ENCODE measurements at places on chromosomes 4 and X.

- DNase-seq, result no peak
These were observed 43.9 kb upstream of the FAM9A start for GRCh38 chrX:8845060-8845459.

DNA sequence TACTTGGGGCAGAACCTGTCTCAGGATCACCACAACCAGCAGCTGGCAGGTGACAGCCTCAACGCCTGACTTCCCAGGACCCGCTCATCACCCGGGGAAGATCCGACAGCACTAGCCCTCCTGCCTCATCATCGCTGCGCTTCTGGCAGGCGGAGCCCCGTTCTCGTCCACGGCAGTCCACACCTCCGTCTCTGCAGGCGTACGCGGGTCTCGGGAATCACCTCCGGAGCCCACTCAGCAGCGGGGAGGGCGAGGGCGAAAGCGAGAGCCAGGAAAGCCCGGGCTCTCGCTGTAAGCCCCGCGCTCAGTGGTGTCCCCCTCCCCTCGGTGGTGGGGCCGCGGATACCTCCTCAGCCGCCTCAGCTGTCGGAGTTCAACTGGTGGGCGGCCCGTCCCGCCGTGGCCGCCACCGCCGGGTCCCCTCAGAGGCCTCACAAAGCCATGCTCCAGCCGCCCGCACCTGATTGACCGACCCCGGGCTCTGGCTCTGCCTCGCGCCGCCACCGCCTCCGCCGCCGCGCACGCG lies 518 bp upstream of the CNKSR2 start:
- no peak for DNase-seq

GRCh38 chr4:78020677-78021076 lies 36.4 kb upstream of the FRAS1 start:
- no peak for DNase-seq

DNA sequence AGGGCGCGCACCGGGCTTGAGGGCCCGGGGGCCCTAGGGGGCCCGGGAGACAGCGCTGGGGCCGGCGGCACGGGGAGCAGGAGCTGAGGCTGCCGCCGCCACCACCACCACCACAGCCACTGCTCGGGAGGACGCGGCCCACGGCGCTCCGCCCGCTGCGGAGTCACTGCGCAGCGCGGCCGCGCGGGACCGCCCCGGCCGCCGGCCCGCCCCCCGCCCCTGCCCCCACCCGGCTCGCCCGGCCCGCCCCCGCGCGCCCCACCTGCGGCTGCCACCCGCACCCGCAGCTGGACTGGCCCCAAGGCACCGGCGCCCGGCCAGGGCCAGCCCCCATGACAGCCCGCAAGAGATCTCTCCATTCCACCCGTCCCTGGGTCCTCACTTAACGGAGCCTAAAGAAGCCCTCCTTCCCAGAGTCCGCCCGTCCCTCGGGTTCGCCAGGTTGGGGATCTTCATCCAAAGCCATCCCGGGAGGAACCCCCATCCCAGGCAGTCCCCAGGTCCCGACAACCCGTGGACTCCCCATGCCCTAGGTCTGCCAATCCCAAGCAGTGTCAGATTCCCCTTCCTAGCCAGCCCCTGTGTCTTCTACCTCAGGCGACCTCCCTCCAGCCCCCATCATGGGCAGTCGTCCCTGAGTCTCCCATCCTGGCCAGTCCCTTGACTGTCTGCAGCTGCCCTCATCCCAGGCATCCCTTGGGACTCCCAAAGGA lies 40.0 kb upstream of the IQSEC2 start:
- no peak for DNase-seq

DNA sequence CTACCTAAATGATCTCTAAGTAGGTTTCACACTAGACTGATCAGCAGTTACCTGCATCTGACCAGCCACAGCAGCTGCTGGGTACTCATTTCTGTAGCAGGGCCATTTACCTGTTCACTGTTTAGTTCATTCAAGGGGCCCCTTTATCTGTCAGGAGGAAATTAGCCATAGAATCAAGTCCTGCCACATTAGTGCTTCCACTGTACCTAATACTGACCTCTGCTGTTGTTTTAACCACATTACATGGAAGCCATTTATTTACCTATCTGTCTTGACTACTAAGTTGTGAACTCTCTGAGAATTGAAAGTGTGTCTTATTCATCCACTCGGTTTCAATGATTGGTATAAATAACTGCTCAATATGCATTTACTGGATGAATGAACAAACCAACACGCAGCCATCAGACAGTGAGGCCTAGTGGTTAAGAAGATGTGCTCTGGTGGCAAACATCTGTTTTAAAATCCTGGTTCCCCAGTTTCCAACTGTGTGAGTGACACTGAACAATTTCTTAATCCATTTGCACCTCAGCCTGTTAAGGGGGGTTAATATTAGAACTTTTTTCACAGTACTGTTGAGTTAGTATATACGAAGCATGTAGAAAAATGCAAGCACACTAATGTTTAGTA lies 30.0 kb upstream of the ANXA5 start:
- no peak for DNase-seq

GRCh38 chrX:45850197-45850774 lies 649.6 kb upstream of the DIPK2B start:
- DNase-seq, result no peak

DNA sequence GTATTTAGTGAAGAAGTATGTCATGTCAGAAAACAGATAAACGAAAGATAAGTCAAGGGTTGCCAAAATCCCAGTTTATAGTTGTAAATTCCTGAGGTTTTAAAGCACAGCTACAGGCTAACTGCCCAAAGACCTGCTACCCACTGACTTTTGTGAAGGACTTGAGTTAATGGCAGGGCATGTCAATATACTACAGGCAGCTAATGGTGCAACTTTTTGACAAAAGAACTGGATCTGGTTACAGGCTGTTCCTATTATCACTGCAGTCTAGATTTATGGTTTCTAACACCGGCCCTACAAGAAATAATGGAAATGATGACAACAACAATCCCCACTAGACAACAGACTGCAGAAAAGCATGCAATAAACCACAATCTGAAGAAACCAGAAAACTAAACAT lies 6.4 kb downstream of the SCML2 start:
- DNase-seq, result no peak

DNA sequence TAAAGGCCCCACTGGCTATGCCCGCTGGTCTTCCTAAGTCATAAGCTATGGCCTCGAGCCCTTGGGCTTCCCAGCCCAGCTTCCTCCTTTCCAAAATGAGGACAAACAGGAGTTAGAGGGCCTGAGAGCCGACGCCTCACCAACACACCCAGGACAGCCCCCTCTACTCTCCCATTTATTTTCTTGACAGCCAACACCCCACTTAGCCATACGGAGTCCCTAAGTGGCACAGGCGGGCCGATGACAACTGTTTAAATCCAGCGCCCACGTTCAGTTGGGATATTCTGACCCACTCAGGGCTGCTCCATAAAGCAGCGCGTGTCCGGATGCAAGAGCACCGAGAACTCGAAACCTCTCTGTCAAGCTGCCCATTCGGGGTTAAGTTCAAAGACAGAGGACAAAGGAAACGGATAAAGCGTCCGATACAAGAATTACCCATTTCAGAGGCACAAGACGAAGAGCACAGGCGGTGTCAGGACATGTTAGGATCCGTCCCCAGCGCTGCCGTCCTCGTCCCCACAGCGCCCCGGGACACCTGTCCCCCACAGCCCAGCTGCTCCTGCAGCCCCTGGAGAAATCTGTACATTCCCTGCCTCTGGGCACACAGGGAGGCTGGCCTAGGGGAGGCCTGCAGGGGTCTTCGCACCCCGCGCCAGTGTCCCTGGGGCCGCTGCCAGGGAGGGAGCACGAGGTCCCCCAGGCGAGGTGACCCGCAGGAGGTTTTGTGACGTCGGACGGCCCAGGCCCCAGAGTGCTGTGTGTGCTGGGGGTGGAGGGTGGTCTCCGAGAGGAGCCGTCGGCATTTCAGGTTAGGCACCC lies 1.2 kb downstream of the PRKX start:
- no peak for DNase-seq

DNA sequence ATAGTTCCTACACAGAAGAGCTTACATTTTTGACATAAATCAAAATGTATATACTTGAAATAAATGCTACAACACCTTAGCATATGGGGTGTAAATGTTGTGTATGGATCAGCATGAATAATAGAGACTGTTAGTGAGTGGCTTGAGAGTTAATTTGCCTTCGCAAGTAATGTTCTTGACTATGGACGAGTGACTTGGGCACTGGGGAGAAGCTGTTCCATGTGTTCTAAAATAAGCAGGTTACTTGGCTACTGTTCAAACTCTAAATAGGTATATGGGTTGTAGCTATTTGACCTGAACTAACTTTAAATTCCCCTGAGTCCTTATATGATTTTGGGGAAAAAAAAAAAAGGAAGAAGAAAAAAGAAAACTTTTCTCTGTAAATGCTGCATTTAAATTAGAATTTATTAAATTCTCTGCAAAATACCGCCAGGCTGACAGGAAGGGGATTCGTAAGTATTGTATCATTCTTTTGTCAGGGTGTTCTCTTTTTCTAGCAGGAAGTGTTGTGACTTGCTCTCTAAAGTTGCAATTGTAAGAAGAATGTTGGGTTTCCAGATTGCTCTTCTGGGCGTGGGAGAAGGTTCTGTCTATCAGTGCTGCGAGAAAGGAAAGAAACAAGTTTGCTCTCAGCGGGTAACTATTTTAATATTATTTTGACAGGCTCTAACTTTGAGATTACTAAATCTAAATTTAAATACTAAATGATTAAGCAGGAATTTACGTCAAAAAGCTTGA lies 32.2 kb downstream of the PLS3 start:
- no peak for DNase-seq

- no peak for DNase-seq
These were observed 60.0 kb downstream of the PPP3CA start for GRCh38 chr4:101287324-101287723.

GRCh38 chr4:69025191-69025998 lies 70.9 kb upstream of the UGT2B7 start:
- no peak for DNase-seq

- no peak for DNase-seq
These were observed 443.7 kb downstream of the FAT4 start for GRCh38 chr4:125758438-125758837.

DNA sequence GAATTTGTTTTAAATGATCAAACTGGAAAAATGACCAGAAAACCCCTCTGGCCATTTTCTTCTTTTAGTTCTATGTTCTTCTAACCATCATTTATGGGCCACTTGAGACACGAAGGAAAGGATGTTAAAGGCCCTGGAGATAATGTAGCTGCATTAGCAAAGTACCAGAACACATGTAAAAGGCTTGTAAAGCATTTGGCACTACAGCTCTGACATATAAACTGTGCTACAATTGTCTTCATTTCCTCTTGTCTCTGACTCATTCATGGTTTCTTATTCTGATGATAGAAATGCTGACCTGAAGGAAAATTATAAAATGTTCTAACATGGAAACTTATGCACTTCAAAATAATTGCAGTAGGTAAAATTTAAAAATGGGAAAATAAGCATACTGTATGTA lies 388.7 kb downstream of the FAT4 start:
- no peak for DNase-seq

GRCh38 chr4:26029568-26030131 lies 115.6 kb downstream of the SMIM20 start:
- no peak for DNase-seq

DNA sequence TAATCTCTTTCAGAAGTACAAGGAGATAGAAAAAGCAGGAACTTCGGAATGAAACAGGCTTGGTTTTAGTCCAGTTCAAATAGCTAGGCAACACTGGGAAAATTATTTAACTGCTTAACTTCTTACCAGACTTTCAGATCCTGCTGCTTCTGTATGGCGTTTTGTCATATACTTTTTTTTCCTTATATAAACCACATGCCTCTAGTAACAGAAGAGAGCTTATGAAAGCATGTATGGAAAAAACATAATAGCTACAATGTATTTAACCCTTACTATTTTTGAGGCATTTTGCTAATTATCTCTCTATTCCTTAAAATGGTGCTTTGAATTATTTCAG lies 439.6 kb downstream of the INPP4B start:
- DNase-seq, result no peak

GRCh38 chr4:158001756-158002155 lies 171.1 kb downstream of the GASK1B start:
- DNase-seq, result no peak

DNA sequence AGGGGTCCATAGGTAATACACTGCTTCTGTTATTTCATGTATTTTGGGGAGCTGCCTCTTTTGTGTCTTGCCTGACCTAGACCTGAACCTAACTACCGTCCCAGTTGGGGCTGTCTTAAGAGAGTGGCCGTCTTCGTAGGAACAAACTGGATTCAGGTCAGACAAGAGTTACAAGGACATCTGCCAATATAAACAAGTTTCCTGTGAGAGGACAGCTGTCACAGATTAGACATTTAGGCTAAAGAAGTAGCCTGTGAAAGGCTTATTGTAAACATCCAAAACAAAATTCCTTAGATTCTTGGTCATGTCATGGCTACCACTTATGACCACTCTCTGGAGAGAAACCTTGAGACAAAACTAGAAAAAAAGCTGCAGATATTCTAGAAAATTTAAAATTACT lies 797.6 kb upstream of the AADAT start:
- no peak for DNase-seq

DNA sequence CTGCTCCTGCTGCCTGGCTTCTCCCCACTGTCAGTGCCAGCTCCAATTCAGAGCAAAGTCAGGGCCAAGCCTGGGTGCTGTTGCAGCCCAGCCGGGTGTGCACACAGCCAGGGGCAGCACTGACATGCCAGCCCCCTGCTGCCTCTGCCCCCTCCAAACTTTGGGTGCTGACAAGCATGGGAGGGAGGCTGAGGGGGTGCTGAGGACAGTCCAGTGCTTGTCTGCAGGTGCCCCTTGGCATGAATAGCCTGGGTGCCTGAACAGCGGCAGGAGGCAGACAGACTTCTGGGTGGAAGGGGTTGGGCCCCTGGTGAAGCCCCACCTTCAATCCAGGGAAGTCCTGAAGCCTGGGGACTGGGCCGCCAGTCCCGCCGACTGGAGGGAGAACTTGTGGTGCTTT lies 31.2 kb upstream of the PAGE1 start:
- DNase-seq, result no peak

- DNase-seq, result peak; percentile 5
These were observed 111.9 kb upstream of the TMEM164 start for GRCh38 chrX:109890910-109891502.

DNA sequence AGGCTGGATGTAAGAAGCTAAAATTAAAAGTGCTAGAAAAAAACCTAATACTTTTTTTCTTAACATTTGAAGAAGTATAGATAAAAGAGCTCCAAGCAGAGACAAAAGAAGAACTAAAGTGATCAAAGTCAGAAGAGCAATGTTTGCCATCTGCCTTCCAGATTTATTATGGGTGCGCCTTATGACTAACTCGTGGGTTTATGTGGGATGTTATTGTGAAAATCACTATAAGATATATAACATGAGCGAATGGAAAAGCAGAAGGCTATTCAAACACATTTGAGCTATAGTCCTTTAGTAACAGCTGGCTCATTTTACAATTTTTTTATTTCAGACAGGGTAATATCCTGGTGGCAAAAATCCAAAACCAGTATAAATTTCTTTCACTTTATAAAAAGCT lies 1040.7 kb downstream of the RAPGEF2 start:
- DNase-seq, result no peak

- DNase-seq, result no peak
These were observed 73.4 kb upstream of the EDNRA start for GRCh38 chr4:147407261-147408045.

- no peak for DNase-seq
These were observed 377.0 kb downstream of the ZNF674 start for GRCh38 chrX:46168254-46168653.
